Tibial nerve (tissue), 4 donors: ENCODE measurements at places on chromosomes 1 and 21. TPM values are rescaled to one million over a fixed set of nuclear protein-coding genes. Genes with fewer than 3 reads are reported as not detected.

- no peak overlapping the region for H3K27ac ChIP-seq
- H3K36me3 ChIP-seq: no peaks in the 10 kb centered on the region
- DNase-seq: no peak
- H3K4me3 ChIP-seq: no peak overlapping the region
Observed at GRCh38 chr1:80882553-80882952, 918.2 kb upstream of the ADGRL2 start.

GRCh38 chr1:19477284-19478249 lies 7.8 kb downstream of the CAPZB start:
- no peak overlapping the region for H3K4me3 ChIP-seq
- no peak for DNase-seq
- H3K36me3 ChIP-seq: peaks cover 19% of the 10 kb centered on the region
- no peaks in the 10 kb centered on the region for H3K27me3 ChIP-seq

- no peak for DNase-seq
- no peaks in the 10 kb centered on the region for H3K27me3 ChIP-seq
- H3K36me3 ChIP-seq: no peaks in the 10 kb centered on the region
- H3K4me3 ChIP-seq: peak within 1 kb of the TSS; percentile 3
- no peak within 1 kb of the TSS for H3K27ac ChIP-seq
Observed at GRCh38 chr1:207032528-207033017, at the start of gene C1orf116. Gene C1orf116 (minus strand): TSS chr1:207032756. CDS start chr1:207027598, 5,158 bp downstream.

The CELF3 gene
- total RNA-seq: not detected

The LIN9 gene
- total RNA-seq: 1.3 TPM

- H3K4me3 ChIP-seq: no peak overlapping the region
- no peak for DNase-seq
- peaks cover 14% of the 10 kb centered on the region for H3K36me3 ChIP-seq
- no peaks in the 10 kb centered on the region for H3K27me3 ChIP-seq
- H3K27ac ChIP-seq: no peak overlapping the region
Observed at GRCh38 chr1:119147661-119148090, 7.2 kb upstream of the WARS2 start.
